Activated T-helper 1 cell treated with anti-CD3 and anti-CD28 coated beads, Interleukin-2, amount 50 U/mL, for 16 hours (primary cell): ENCODE measurements at places on chromosomes 7 and 10.

GRCh38 chr7:143012409-143012808 lies 14.5 kb downstream of the OR9A2 start:
- DNase-seq: no peak

- DNase-seq: no peak
Observed at GRCh38 chr10:88389456-88389855, 193.7 kb downstream of the RNLS start.

DNA sequence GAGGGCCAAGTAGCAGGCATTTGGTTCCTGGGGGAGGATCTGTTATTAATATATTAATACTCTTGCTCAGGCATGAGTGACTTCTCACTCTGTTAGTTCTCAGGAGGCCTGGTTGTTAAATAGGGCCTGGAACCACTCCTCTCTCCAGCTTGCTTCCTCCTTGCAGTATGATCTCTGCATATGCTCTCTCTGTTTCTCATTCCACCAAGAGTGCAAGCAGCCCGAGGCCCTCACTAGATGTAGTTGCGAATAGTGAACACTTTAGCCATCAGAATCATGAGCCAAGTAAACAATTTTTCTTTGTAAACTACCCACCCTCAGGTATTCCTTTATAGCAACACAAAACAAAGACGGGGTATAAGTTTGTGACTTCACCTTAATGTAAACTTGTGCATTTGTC lies 784.3 kb downstream of the DNAJB9 start:
- no peak for DNase-seq

GRCh38 chr7:94040254-94040653 lies 36.1 kb upstream of the BET1 start:
- DNase-seq: no peak
